CD14-positive monocyte (primary cell): ENCODE measurements at places on chromosomes 12 and 14.

DNA sequence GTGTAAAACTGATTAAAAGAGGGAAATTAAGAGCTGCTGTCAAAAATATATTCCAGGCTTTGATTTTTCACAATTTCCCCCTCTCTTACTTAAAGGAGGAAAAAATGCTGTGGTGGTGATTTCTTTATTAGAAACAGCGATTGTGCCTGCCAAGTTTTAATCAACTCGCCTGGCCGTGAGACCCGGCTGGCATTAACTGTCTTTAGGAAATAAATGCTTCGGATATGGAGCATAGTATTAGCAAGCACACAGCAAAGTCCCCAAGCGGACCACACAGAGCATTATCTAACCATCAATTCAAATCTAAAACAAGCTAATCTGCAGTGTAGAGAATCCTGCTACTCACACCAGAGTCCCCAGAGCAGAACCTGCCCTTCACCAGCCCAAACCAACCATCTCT lies 457.1 kb downstream of the TMEM132D start:
- DNase-seq = no peak

GRCh38 chr12:122860040-122860853 lies 25.0 kb downstream of the HIP1R start:
- DNase-seq = peak; percentile 80

- no peak for DNase-seq
Observed at GRCh38 chr14:85451421-85451820, 78.5 kb upstream of the FLRT2 start.

DNA sequence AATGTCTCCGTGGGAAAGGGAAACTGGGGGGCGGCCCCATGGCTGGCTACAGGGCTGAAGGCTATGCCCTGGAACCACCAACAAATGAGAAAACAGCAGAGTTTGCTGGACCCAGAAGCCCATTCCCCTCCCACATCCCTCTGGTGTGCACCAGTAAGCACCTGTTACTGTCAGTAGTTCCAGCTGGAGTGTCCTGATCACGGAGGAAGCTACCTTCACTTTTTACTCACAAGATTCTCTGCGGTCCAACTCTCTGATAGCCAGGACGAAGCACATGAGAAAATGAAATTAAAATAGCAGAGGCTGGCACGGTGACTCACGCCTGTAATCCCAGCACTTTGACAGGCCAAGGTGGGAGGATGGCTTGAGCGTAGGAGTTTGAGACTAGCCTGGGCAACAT lies 22.7 kb upstream of the MEG3 start:
- DNase-seq = no peak

GRCh38 chr14:87994974-87995373 lies 2.0 kb upstream of the GALC start:
- DNase-seq = peak; percentile 63

GRCh38 chr14:100825713-100826331 lies at the start of gene MEG3:
Gene MEG3 (plus strand): TSS chr14:100826118.
- DNase-seq = no peak
